NCI-H1930 (cell line): ENCODE measurements at places on chromosomes 1 and 21.

- no peak for DNase-seq
Observed at GRCh38 chr1:107533436-107533835, 392.6 kb downstream of the NTNG1 start.

DNA sequence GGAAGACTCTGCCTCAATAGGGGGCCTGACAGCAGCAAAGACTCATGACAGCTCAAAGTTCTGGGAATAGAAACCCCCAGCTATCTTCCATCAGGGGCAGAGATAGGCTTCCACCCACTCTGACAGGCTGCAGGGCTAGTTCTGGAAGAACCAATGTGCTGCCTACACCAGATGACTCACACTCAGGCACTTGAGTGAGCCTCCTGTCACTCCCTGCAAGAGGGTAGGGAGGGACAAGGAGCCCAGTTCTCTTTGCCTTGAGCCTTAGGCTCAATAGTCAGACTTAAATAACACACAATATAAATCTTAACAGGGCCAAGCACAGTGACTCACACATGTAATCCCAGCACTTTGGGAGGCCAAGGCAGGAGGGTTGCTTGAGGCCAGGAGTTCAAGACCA, 386.4 kb downstream of the HHAT start:
- DNase-seq, result no peak

DNA sequence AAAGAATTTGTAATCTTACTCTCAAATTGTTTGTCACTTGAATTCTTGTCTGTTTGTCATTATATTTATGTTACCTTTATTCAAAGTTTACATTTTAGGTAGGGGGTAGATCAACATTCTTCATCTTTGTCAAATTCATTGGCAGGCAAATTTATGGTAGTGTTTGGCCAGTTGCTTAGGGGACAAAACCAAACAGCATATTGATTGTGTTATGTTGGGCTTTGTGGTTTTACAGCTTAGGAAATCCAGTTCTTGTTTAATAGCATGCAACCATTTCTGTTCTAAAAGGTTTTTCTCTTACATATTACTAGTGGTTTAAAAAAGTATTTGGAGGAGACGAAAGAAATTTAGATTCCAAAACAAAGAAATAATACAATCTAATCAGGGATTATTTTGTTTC, 91.4 kb downstream of the HMCN1 start:
- DNase-seq, result no peak

DNA sequence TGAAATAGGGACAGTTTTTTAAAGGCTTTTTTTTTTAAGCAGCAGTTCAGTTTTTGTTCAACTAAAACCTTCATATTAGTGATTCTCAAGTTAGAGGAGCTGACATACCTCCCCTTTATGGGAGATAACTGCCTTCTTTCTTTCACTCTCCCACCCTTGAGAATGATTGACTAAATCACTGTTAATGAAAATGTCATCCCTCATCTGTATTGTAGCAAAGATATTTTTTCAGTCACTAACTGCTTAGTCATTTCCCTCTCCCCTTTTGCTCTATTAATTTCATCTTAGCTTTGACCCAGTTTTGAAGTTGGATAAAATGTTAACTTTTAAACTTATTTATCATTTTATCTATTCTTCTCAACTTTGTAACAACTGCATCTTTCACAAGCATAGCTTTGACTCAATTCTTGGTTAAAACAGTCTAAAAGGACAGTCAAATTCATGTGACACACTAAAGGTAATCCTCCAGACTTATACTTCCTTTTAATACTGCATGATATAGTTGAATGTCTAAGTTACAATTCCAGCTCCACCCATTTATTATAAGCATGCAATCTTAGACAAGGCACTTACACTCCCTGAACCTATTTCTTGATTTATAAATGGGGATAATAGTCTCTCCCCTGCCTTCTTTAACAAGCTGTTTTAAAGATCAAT, 17.1 kb downstream of the CAPZA1 start:
- no peak for DNase-seq

GRCh38 chr1:73401666-73402065, 796.3 kb downstream of the LRRIQ3 start:
- no peak for DNase-seq

DNA sequence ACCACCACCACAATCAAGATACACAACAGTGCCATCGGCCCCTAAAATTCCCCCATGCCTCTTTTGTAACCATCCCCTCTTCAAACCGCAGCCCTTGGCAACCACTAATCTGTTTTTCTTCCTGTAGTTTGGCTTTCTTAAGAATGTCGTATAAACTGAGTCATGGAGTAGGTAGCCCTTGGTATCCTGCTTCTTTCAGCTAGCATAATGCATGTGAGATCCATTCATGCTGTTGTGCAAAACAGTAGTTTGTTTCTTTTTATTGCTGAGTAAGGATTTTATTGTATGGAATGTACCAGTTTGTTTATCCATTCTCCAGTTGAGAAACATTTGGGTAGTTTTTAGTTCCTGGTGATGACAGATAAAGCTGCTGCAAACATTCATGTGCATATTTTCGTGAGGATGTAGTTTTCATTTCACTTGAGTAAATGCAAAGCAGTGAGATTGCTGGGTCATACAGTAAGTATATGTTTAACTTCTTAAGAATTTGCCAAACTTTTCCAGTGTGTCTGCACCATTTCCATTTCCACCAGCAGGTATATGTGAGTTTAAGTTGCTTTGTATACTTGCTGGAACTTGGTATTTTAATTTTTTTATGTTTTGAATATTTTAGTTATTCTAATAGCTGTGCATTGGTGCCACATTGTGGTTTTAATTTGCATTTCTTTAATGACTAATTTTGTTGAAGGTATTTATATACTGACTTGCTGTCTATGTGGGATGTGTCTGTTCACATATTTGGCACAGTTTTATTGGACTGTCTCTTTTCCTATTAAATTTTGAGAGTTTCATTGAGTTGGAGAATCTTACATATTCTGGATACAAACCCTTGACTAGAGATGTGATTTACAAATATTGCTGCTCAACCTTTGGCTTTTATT, 148.4 kb upstream of the MAP1LC3C start:
- DNase-seq, result no peak

DNA sequence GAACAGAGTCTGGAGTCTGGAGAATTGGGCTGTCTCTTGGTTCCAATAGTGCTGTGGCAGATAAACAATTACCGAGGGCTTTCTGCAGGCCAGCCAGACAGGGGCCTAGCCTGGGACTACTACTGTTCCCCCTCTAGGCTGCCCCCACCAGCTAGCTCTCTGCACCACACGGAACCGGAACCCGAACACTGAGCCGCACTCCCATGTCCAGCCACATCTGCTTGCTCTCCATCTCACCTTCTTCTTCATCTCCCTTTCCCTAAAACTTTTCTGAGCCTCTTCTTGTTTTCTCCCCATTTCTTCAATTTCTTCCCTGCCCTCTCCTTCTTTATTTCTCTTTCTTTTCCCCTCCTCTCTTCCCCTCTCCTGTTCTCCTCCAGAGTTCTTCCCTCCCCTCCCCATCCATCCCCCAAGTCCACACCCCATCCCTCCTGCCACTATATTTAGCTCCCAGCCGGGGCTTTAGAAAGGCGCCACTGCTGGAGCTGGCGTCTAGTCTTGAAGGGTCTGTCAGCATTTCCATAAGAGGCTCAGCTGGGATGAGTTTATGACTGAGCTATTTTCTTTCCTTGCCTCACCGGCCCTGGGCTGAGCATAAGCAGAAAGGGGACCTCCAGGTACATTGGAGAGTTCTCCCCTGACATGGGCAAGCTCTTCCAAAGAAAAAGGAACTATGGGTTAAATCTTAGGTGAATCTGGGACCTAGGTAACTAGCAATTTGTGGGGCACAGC, 25.7 kb upstream of the ATP2B4 start:
- DNase-seq, result no peak

DNA sequence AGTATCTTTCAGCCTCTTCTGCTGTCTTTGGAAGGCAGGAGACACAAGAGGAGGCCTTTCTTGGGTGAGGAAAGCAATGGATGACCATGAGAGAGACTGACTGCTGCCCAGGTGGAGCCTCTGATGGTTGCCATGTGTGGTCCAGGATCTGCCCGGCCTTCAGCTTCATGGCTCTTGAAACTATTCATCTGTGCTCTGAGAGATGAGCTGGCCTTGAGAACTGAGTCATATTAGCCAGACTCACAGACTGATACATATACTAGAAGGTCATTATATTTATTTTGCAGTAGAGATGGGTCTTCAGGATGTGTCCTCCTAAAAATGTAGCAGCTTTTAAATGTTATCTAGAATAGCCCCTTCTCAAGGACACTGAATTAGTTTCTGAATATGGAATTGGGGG, 33.7 kb downstream of the PTGFRN start:
- DNase-seq, result no peak

DNA sequence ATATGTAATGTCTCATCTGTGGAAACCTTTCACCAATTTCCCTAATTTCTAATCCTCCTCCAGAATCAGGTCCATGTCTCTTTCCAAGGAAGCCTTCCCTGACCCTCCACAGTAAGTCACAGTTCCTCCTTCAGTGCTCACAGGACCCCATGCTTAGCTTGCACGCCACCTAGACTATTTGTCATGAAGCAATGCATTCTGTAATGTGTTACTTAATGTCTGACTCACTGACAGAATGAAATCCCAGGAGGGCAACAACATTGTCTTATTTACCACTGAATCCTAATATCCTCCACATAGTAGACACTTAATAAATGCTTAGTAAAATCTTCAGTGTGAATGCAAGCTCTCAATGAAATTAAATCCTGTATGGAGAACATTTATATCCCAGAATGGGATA, 245.9 kb upstream of the PLD5 start:
- DNase-seq, result no peak

DNA sequence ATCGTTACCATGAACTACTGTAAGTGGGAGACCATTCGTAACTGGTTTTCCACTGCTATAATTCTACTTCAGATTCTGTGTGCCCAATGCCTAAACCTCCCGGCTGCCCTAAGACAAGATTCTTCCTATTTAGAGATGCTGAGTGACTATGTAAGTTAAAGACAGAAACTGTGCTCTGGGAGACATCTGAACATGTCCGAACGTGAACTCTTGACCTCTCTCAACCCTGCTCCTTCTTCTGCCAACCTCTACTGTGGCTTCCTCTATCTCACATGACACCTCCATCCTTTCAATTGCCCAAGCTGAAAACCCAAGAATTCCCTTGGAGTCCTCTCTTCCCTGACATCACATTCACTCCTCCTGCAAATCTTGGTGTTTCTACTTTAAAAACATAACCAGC, 182.9 kb downstream of the AKT3 start:
- DNase-seq, result no peak

DNA sequence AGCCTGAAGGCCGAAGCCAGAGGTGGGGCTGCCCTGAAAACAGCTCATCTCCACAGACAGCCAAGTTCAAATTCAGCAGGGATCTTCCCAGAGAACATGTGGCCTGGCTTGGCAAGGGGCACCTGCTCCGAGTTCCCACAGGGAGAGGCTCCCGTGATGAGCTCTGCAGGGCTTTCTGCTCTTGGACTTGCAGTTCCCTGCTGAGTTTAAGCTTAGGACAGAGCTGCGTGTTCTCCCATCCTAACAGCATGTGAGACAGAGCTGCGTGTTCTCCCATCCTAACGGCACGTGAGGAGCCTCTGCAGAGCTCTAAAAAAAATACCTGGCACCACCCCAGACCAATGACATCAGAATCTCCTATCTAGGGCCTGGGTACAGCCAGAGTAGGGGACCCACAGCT, 113.0 kb upstream of the VAMP3 start:
- no peak for DNase-seq

DNA sequence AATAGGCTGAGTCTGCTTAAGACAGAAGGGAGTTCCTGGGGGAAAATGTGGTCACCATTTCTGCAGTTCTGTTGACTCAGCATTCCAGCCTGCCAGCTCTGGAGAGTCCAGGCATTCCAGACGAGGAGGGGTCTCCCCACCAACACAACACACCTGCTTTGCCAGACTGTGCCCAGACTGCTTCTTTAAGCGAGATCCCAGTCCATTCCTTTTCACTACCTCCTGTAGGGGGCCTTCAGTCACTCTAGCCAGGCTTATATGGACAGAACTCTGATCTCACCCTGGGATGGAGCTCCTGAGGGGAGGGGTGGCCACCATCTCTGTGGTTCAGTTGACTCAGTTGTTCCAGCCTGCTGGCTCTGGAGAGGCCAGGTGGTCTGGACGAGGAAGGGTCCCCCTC, 48.5 kb downstream of the UBE2U start:
- no peak for DNase-seq

- DNase-seq, result no peak
Observed at GRCh38 chr21:23579573-23579972, 2027.7 kb downstream of the MRPL39 start.

GRCh38 chr1:171313835-171314320, at the start of gene FMO4:
Gene FMO4 (plus strand): TSS chr1:171314183. CDS start chr1:171319826, 5,643 bp downstream.
- DNase-seq, result peak; percentile 42

- DNase-seq, result no peak
Observed at GRCh38 chr1:9297831-9298230, 5.1 kb downstream of the SPSB1 start.

GRCh38 chr1:204684571-204685235, 835 bp downstream of the LRRN2 start:
- no peak for DNase-seq

- no peak for DNase-seq
Observed at GRCh38 chr1:26915204-26915842, 1.5 kb upstream of the NR0B2 start.

- DNase-seq, result no peak
Observed at GRCh38 chr1:154846565-154847442, 23.3 kb downstream of the KCNN3 start.

- no peak for DNase-seq
Observed at GRCh38 chr1:59033761-59034160, 249.9 kb upstream of the JUN start.

DNA sequence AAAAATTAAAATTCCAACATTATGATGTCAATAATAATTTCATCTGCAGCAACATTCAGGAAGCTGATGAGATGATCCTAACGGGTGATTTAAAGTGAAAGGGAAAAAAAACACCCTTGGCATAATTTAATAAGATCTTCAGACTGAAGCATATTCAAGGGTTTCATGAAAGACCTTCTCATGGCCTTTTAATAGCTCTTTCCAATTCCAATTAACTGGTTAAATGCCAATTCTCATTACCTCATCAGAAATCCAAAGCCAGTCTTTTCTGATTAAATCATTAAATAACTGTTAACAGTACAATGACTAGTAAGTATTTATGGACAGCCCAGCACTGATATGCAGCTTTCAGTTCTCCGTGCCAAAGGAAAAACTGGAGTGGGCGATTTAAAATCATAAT, 407.5 kb downstream of the SMYD3 start:
- no peak for DNase-seq

GRCh38 chr1:230286890-230287269, 139.3 kb downstream of the PGBD5 start:
- no peak for DNase-seq

DNA sequence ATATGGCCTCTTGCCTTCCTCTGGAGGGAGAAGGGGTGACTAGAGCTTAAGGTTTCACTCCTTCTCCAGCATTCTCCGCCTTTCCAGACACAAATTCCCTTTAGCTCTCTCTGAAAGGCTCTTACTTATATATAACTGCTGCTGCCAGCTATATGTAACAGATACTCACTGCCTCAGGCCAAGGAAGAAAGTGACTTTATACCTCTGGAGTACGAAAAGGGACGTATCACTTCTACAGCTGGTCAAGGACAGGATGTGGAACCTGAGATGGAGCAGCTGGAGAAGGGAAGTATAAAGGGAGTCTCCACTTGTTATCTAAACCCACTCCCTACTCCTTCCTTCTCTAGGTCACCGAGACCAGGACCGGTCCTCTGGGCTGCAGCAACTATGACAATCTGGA, 102.4 kb downstream of the BRINP2 start:
- DNase-seq, result no peak
